ENCODE measurements at places on chromosomes 7 and 10.

GRCh38 chr7:86950360-86950759 is 109.1 kb downstream of the ELAPOR2 start:
- no peak for DNase-seq

- DNase-seq: no peak
These were observed 1107.2 kb upstream of the CELF2 start for GRCh38 chr10:9910446-9910845.

- no peak for DNase-seq
These were observed 29.5 kb downstream of the CDK13 start for GRCh38 chr7:39979406-39980073.

DNA sequence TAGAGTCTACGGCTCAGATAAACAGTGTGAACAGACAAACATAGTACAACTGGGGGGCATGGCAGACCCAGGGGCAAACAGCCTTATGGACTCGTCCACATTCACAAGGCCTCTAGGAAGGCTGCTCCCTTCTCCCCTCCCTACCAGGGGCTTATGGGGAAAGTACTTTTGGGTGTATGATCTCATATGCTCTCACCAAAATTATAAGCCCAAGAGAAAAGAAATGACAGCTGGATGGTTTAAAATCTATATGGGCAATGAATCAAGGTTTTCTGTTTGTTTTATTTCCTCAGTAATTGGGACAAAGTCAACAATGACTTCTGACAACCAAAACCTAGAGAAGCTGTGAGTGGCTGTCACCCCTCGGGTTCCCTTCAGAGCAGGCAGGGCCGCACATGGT is 144.4 kb downstream of the PKD1L1 start:
- no peak for DNase-seq

- DNase-seq: no peak
These were observed 492.5 kb downstream of the ETV1 start for GRCh38 chr7:13496976-13497375.

DNA sequence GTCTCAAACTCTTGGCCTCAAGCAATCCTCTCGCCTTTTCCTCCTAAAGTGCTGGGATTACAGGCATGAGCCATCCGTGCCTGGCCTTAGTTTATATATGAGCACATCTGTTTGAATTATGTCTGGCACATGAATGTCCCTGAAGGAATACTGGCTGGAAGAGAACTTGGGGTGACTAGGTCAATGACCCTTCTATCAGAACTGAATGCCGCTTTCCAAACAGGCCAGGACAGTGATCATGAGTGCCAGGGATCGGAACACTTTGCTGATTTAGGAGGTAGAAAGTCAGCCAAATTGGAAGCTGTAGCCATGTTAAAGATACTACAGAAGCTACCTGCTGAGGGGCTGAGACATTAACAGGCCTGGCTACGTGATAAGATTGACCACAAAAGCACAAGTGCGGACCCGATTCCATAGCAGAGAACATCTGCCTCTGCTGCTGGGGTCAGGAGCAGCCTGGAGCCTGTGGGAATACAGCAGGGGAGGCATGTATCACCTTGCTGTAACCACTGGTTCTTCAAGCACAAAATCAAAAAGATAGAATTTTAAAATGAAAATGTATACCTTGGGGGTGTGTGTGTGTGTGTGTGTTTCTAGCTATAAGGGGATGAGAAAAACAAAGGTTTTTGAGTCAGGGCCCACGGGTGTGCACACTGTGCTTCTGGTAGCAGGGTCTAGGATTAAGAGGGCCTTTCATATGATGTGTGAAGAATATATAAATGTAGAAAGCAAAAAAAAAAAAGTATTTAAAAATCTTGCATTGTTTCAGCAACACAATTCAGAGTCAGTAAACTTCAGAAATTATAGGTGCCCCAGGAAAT is 293.7 kb downstream of the BBS9 start:
- no peak for DNase-seq

DNA sequence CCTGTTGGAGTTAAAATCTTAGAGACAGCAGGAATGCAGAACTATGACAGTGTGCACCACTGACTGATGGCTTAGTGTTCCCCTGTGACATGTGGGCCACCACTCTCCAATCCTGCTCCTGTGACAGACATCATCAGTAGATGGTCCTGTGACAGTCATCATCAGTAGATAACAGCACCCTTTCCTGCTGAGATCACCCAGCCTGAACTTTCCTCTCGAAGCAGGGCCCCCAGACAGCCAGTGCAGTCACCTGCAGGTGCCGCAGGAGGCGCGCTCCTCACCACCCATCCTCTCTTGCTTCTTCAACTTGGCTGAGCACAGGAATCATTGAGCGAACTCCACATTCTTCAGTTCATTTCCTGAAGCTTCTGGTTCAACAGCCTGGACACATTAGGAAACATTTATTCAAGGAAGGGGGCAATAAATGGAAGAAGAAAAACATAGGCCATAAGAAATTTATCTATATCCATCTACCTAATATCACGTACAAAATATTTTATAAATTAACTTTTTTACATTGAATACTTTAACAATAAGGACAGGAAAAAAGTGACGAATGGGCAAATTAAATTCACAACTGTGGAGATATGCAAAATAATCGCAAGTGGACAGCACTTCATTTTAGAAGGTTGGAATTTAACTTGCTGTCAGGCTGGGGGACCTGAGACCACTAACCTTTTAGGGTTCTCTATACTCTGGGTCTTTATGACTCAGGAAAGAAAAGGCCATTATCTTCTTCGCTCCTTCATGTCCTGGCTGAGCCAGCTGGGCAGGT is 32.0 kb upstream of the MKI67 start:
- DNase-seq: no peak

DNA sequence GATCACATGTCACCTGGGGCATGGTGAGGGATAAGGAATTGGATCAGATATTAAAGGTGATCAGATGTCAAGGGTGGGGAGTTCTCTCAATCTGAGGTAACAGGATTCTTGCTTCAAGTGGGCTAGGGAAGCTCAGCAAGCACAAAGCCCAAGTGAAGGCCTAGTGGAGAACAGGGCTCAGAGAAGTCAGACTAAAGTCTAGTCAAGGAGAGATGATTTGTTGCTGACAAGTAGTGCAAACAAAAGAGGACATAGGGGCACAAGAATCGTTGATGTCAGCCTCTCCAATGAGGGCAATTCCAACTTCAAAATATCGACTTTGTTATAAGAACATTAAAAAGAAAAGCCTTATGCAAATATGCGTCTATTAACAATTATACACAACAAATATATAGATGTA is 852.8 kb upstream of the CELF2 start:
- no peak for DNase-seq

GRCh38 chr7:151871904-151872303 is 5.0 kb downstream of the PRKAG2 start:
- DNase-seq: no peak

- DNase-seq: no peak
These were observed 23.1 kb downstream of the ADAMTS14 start for GRCh38 chr10:70695241-70696030.

GRCh38 chr7:32169228-32169627 is 99.0 kb upstream of the PDE1C start:
- DNase-seq: no peak

Measured in dorsolateral prefrontal cortex (tissue), 122 donors.